ENCODE measurements at places on chromosomes 5 and 9. TPM values are rescaled to one million over a fixed set of nuclear protein-coding genes. Genes with fewer than 3 reads are reported as not detected.

Gene NTRK2
- total RNA-seq: 0.82 TPM

Gene HMCN2
- total RNA-seq: not detected

GRCh38 chr9:120734607-120735410 is 20.5 kb upstream of the MEGF9 start:
- no peak for DNase-seq

DNA sequence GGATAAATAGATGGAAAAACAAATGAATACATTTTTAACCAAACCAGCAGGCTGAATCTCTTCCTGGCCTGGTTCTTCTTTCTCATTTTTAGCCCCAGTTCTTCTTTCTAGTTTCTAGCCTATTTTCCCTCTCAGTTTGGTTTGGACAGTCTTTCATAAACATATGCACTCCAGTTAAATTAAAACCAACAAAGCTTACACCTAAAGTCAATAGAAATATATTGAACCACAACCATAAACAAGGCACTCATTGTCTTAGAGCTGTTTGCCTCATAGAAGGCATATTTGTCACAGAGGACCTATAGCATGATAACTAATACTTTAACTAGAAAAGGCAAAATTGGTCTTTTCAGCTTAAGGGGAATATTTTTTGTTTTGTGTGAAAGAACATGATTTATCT is 638.3 kb downstream of the NR2F1-AS1 start:
- no peak for DNase-seq

GRCh38 chr9:89837934-89838310 is 233.1 kb downstream of the GADD45G start:
- no peak for DNase-seq

GRCh38 chr9:124284237-124284831 is 26.6 kb downstream of the NEK6 start:
- no peak for DNase-seq

GRCh38 chr9:109182940-109183798 is 16.1 kb upstream of the FRRS1L start:
- DNase-seq: no peak

- no peak for DNase-seq
These were observed 50.8 kb downstream of the RBM27 start for GRCh38 chr5:146254223-146254622.

DNA sequence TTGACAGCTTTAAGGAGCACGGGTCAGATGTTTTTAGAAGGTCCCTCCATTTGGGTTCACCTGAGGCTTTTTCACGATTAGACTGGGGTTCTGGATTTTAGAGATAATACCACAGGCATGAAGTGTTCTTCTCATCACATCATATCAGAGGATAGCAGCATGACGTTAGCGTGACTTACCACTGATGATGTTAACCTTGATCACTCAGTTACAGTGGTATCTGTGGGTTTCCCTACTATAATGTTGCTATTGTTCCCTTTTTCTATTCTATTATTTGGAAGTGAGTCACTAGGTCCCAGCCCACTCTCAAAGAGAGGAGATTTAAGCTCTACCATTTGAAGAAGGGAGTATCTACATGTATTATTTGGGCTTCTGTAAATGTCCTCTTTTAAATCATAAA is 300.0 kb downstream of the MAST4 start:
- DNase-seq: no peak

DNA sequence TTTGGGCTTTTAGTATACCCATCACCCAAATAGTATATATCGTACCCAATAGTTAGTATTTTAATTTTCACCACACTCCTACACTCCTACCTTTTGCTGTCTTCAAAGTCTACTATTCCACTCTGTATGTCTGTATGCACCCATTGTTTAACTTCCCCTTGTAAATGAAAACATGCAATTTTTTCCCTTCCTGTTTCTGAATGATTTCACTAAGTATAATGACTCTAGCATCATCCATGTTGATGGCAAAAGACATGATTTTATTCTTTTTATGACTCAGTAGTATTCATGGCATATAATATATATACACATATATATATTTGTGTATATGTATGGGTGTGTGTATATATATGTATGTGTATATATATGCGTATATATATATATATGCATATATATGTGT is 63.1 kb upstream of the FAM174A start:
- no peak for DNase-seq

DNA sequence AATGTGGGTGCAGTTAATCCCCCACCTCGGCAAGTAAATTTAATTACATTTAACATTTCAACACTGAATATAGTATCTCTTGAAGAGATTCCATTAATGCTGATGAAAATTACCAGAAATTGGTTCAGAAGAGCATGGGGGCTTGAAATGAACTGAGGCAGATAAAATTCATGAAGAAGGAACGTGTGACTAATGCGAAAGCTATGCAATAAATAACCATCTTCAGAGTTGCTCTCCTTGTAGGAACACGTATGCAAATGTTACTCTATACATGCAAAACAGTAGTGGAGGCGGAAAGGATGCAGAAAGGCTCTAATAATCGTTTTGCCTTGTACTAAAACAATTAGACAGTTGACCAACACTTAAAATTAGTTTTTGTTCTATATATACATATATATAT is 320.2 kb downstream of the CTNND2 start:
- no peak for DNase-seq

Data from activated T-cell treated with anti-CD3 and anti-CD28 coated beads, Interleukin-2, amount 50 U/mL, for 4 hours (primary cell).